ENCODE measurements at places on chromosomes 7 and 10.
A peak's percentile ranks its signal among the peaks of the same experiment; 100 is the strongest.

DNA sequence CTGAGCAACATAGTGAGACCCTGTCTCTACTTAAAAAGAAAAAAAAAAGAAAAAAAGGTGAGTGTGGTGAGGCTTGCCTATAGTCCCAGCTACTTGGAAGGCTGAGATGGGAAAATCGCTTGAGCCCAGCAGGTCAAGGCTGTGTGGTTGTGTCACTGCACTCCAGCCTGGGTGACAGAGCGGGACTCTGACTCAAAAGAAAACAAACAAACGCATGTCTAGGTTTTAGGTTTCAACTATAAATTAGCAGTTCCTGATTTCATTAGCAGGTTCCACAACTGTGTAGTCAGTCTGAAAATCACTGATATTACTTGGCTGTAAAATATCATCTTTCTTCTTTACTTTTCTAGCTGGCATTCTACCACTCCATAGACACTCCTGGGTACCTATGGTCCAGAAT lies 155.7 kb upstream of the HGF start:
- H3K4me1 ChIP-seq = no peaks in the 10 kb centered on the region
- no peak overlapping the region for H3K27ac ChIP-seq
- H3K4me3 ChIP-seq = no peak overlapping the region
- H3K36me3 ChIP-seq = no peaks in the 10 kb centered on the region

- no peaks in the 10 kb centered on the region for H3K36me3 ChIP-seq
- no peak overlapping the region for H3K4me3 ChIP-seq
- no peak for DNase-seq
- no peaks in the 10 kb centered on the region for H3K4me1 ChIP-seq
- no peaks in the 10 kb centered on the region for H3K27me3 ChIP-seq
Measured at GRCh38 chr10:107803546-107803945, 639.0 kb upstream of the SORCS1 start.

- no peak overlapping the region for H3K27ac ChIP-seq
- H3K4me1 ChIP-seq = no peaks in the 10 kb centered on the region
- no peak for DNase-seq
- no peak overlapping the region for H3K4me3 ChIP-seq
- H3K36me3 ChIP-seq = peaks cover 9% of the 10 kb centered on the region
Measured at GRCh38 chr10:113094114-113094486, 144.1 kb downstream of the TCF7L2 start.

GRCh38 chr10:68666280-68666760 lies 54.7 kb upstream of the CCAR1 start:
- H3K4me1 ChIP-seq = no peaks in the 10 kb centered on the region
- no peak overlapping the region for H3K27ac ChIP-seq
- no peak overlapping the region for H3K4me3 ChIP-seq
- DNase-seq = no peak
- H3K36me3 ChIP-seq = peaks cover 16% of the 10 kb centered on the region

GRCh38 chr7:95041031-95041430 lies 133.6 kb downstream of the PPP1R9A start:
- DNase-seq = no peak
- H3K4me3 ChIP-seq = no peak overlapping the region
- H3K27ac ChIP-seq = no peak overlapping the region
- H3K36me3 ChIP-seq = no peaks in the 10 kb centered on the region
- H3K27me3 ChIP-seq = no peaks in the 10 kb centered on the region

GRCh38 chr7:153021542-153021941 lies 262.0 kb downstream of the ACTR3B start:
- no peak overlapping the region for H3K27ac ChIP-seq
- no peaks in the 10 kb centered on the region for H3K36me3 ChIP-seq
- no peaks in the 10 kb centered on the region for H3K27me3 ChIP-seq
- H3K4me3 ChIP-seq = no peak overlapping the region
- H3K4me1 ChIP-seq = no peaks in the 10 kb centered on the region
- DNase-seq = no peak

- no peaks in the 10 kb centered on the region for H3K36me3 ChIP-seq
- peak; percentile 67 for DNase-seq
- H3K4me1 ChIP-seq = no peaks in the 10 kb centered on the region
- H3K27ac ChIP-seq = no peak overlapping the region
- no peaks in the 10 kb centered on the region for H3K27me3 ChIP-seq
Measured at GRCh38 chr10:131786756-131787605, 113.8 kb upstream of the PPP2R2D start.

DNA sequence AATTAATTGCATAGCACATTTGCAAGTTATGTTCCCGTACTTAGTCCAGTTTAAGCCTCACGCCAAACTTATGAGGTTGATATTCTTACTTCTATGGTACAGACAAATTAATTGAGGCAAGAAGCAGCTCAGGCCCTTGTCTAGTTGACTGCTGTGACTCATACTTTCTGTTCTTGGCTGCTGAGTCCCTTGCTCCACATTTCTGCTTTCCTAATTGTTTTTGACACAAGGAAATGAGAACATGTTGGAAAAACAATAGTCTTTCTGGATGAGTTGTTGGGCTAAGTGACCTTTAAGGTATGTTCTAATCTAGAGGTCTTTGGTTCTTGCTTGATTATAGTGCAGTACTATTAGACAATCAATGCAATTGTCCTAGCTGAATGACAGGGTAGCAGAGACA lies 331.8 kb downstream of the NRG3 start:
- no peaks in the 10 kb centered on the region for H3K27me3 ChIP-seq
- no peak overlapping the region for H3K27ac ChIP-seq
- H3K36me3 ChIP-seq = no peaks in the 10 kb centered on the region
- H3K4me3 ChIP-seq = no peak overlapping the region
- no peaks in the 10 kb centered on the region for H3K4me1 ChIP-seq

GRCh38 chr10:52525761-52526160 lies 211.7 kb downstream of the DKK1 start:
- no peak for DNase-seq
- H3K4me3 ChIP-seq = no peak overlapping the region
- no peaks in the 10 kb centered on the region for H3K27me3 ChIP-seq
- H3K36me3 ChIP-seq = no peaks in the 10 kb centered on the region

GRCh38 chr10:49177391-49178355 lies 10.5 kb downstream of the TMEM273 start:
- H3K27ac ChIP-seq = peak overlapping the region; percentile 8
- no peak overlapping the region for H3K4me3 ChIP-seq
- H3K27me3 ChIP-seq = no peaks in the 10 kb centered on the region

GRCh38 chr7:27262121-27262520 lies 19.5 kb downstream of the EVX1 start:
- no peaks in the 10 kb centered on the region for H3K36me3 ChIP-seq
- H3K4me1 ChIP-seq = no peaks in the 10 kb centered on the region

GRCh38 chr10:90227217-90227656 lies 525.8 kb downstream of the KIF20B start:
- H3K4me1 ChIP-seq = no peaks in the 10 kb centered on the region
- H3K4me3 ChIP-seq = no peak overlapping the region
- no peaks in the 10 kb centered on the region for H3K27me3 ChIP-seq
- no peak overlapping the region for H3K27ac ChIP-seq

DNA sequence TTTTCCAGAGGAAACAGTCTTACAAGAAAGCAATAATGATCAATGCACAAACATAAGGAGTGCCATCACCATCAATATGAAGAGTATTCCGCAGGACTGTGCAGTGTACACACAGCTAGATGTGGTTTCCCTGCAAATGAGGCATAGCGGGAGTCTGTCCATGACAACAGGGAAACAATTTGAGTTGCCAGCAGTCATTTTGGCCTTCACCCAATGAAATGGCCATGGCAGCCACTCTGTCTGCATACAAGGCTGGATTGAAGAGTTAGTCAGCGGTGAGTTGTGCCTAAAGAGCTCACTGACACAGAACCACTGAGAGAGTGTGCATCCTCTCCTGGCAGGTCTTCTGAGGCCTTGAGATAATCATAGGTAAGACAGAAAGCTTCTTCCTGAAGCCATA lies 303.3 kb downstream of the IPMK start:
- H3K4me3 ChIP-seq = no peak overlapping the region
- H3K27me3 ChIP-seq = no peaks in the 10 kb centered on the region
- H3K27ac ChIP-seq = no peak overlapping the region
- H3K36me3 ChIP-seq = no peaks in the 10 kb centered on the region

GRCh38 chr10:124739986-124740368 lies 4.2 kb downstream of the FAM53B start:
- peaks cover 40% of the 10 kb centered on the region for H3K4me1 ChIP-seq
- DNase-seq = no peak
- H3K36me3 ChIP-seq = no peaks in the 10 kb centered on the region
- H3K27ac ChIP-seq = peak overlapping the region; percentile 37

DNA sequence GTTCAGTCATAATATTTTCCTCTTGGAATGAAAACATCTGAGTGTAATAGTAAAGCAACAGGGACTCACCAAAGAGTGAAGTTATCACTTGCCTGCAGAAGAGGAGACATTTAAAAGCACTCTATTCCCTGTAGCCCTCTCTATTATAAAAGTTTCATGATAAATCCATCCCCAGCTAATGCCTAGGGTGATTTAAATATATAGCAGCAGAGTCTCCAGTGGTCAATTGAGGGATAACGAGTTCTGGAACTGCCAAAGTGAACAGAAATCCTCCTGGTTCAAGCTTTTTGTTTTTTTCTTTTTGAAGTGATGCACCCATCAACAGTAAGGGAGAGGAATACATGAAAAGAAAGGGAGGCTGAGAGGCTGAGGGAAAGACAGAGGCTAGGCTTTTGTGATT lies 87.3 kb downstream of the EVX1 start:
- no peak for DNase-seq
- no peaks in the 10 kb centered on the region for H3K27me3 ChIP-seq
- H3K27ac ChIP-seq = no peak overlapping the region
- no peak overlapping the region for H3K4me3 ChIP-seq
- no peaks in the 10 kb centered on the region for H3K36me3 ChIP-seq

GRCh38 chr10:12420530-12421120 lies 71.3 kb downstream of the CAMK1D start:
- no peaks in the 10 kb centered on the region for H3K36me3 ChIP-seq
- H3K27me3 ChIP-seq = no peaks in the 10 kb centered on the region
- H3K4me3 ChIP-seq = no peak overlapping the region
- no peak overlapping the region for H3K27ac ChIP-seq
- no peak for DNase-seq

DNA sequence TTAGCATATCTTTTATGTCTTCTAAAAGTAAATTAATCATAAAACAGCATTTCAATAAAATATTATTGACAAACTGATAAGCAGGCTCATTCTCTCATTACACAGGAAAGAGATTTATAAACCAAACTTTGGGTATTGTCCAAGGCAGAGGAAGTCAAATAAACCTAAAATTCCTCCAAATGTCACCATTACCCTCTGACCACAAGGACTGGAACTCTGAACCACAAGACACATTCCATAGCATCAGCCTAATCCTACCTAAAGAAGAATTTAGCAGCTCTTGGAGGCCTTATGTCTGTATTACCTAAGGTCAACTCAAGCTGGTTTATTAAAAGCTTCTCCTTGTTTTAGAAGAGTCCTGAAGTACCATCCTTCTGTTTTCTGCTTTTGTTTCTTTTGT lies 82.4 kb upstream of the SLC13A1 start:
- H3K4me3 ChIP-seq = no peak overlapping the region
- H3K27ac ChIP-seq = no peak overlapping the region
- no peaks in the 10 kb centered on the region for H3K4me1 ChIP-seq
- no peaks in the 10 kb centered on the region for H3K36me3 ChIP-seq

GRCh38 chr10:84317174-84317573 lies 11.2 kb upstream of the CCSER2 start:
- no peaks in the 10 kb centered on the region for H3K4me1 ChIP-seq
- DNase-seq = no peak
- H3K4me3 ChIP-seq = no peak overlapping the region
- no peaks in the 10 kb centered on the region for H3K36me3 ChIP-seq

- H3K27me3 ChIP-seq = no peaks in the 10 kb centered on the region
- no peaks in the 10 kb centered on the region for H3K36me3 ChIP-seq
- H3K4me3 ChIP-seq = no peak overlapping the region
- DNase-seq = peak; percentile 60
- no peak overlapping the region for H3K27ac ChIP-seq
Measured at GRCh38 chr10:132606536-132607316, 69.1 kb downstream of the INPP5A start.

GRCh38 chr10:74044419-74044818 lies 46.5 kb downstream of the VCL start:
- no peak for DNase-seq
- peaks cover 5% of the 10 kb centered on the region for H3K4me1 ChIP-seq
- H3K27me3 ChIP-seq = no peaks in the 10 kb centered on the region
- no peak overlapping the region for H3K4me3 ChIP-seq
- H3K36me3 ChIP-seq = peaks cover 12% of the 10 kb centered on the region

DNA sequence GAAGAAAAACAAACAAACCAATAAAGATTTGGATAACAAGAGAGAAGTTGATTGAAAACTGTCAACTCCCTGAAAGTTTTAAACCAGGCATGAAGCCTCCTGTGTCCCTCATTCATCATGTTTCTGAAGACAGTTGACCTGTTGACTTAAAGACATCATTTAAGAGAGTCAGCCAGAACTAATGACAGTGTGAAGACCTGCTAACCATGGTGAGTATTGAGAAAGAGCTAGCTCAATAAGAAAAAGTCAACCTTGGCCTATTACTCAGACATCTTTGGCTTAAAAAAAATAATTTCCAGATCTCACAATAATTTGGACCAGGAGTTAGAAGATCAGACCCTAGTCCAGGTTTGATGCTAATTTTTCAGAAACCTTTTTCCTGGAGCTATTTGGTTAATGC lies 45.3 kb upstream of the ANKRD1 start:
- peak overlapping the region; percentile 49 for H3K27ac ChIP-seq
- H3K36me3 ChIP-seq = no peaks in the 10 kb centered on the region
- no peaks in the 10 kb centered on the region for H3K27me3 ChIP-seq
- H3K4me3 ChIP-seq = no peak overlapping the region

DNA sequence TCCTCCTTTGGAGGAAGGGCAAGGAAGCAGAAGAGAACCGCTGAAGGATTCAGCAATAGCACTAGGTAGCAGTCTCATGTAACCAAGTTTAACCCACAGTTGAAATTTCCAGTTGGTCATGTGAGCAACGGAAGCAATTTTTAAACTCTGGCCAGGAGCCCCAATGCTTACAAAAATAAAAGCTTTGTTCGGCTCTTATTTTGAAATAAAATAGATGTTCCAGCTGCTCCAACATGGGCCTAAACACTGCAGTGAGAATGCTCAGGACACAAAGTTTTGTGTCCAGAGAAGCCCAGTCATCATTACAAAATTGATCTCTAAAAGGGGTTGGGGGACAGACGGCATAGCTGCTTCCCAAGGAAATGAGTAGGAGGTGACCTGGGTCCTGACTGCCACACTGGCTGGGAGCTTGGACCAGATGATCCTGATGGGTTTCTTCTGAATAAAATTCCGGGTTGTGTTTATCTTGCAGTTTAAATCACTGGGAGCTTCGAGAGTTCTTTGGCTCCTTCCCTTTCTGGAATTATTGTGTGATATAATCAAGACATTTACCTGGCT lies 452 bp upstream of the TMEM140 start:
- no peak for DNase-seq
- peak overlapping the region; percentile 92 for H3K27ac ChIP-seq
- no peaks in the 10 kb centered on the region for H3K36me3 ChIP-seq
- no peaks in the 10 kb centered on the region for H3K27me3 ChIP-seq
- H3K4me3 ChIP-seq = peak overlapping the region; percentile 57
- H3K4me1 ChIP-seq = no peaks in the 10 kb centered on the region

GRCh38 chr7:139680676-139681462 lies 96.9 kb downstream of the HIPK2 start:
- no peaks in the 10 kb centered on the region for H3K36me3 ChIP-seq
- H3K27me3 ChIP-seq = no peaks in the 10 kb centered on the region
- peaks cover 7% of the 10 kb centered on the region for H3K4me1 ChIP-seq
- H3K27ac ChIP-seq = peak overlapping the region; percentile 92

- no peak for DNase-seq
- no peaks in the 10 kb centered on the region for H3K36me3 ChIP-seq
- H3K27me3 ChIP-seq = no peaks in the 10 kb centered on the region
Measured at GRCh38 chr7:65983965-65984658, 2.1 kb upstream of the GUSB start.

GRCh38 chr7:22292531-22292930 lies 64.4 kb downstream of the RAPGEF5 start:
- H3K27ac ChIP-seq = no peak overlapping the region
- H3K36me3 ChIP-seq = no peaks in the 10 kb centered on the region
- peaks cover 4% of the 10 kb centered on the region for H3K4me1 ChIP-seq
- DNase-seq = no peak
